Osteocyte (in vitro differentiated cells): ENCODE measurements at places on chromosomes 1 and 21.

DNA sequence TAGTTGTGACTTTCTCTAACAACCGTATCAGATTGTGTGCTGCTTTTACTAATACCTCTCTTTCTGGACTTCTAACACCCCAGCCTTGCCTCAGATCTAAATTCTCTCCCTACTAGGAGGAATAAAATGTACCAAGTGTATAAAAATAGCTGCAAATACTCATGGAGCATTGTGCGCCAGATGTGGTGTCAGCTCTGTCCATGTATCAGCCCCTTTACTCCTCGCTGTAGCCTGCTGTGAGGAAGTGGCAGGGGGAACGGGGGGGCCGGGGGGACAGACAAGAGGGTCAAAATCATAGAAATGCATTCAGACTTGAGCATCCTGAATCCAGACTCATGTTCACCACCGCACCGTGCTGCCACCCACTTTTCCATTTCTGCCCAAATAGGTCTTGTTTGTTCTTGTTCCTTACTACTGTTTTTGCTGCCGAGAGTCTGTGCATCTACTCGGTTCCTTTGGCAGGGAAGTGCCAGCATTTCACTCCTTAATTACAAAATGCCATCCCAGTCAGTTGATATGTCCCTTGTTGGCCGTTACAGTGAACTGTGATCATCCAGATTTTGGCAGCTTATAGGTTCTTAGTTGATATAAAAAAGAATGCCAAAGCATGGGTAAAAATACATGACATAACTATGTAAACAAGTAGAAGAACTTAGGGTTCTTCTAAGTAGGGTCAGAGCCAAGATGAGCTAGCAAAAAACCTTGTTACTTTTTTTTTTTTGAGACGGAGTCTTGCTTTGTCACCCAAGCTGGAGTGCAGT, 76.4 kb downstream of the UBE4B start:
- DNase-seq: no peak

DNA sequence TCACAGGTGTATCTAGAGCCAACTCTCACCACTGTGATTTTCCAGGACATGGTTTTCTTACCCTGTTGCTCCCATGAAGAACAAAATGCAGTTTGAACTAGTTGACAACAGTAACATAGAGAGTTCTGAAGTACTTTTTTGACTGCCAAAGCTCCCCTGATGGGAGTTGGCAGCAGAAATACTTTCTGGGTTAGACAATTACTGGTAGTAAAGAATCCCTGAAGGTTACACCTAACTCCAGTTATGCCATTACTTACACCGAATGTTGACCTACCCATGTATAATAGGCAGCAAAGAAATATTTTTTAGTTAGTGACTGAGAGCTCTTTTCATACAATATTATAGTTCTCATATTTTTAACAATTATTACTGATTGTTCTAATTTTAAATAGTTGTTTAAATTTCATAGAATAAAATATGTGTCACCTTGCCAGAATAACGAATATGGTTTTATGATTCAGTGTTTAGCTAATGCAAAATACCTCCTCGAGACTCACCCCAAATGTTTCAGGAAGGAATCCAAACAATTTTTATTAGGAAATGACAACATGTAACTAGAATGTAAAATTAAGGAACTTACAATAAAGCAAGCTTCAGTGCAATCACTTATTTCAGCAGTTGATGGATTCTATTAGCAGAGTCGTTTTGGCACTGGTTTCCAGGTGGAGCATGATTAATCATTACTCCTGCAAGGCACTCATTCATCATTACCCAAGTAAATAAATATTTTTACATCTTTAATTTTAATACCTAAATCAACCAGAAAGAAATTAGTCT, 237.6 kb downstream of the MRPL39 start:
- DNase-seq: no peak

GRCh38 chr1:161069241-161069640, 450 bp downstream of the ARHGAP30 start:
- DNase-seq: no peak

GRCh38 chr1:168783458-168784210, 54.6 kb upstream of the DPT start:
- DNase-seq: no peak
